ENCODE measurements at places on chromosomes 3 and 15.

- no peak for DNase-seq
These were observed 191.8 kb downstream of the TBC1D5 start for GRCh38 chr3:17550624-17551023.

- DNase-seq: no peak
These were observed 87.0 kb downstream of the PLXNA1 start for GRCh38 chr3:127069814-127070440.

GRCh38 chr3:111471831-111472230 is 70.2 kb upstream of the CD96 start:
- no peak for DNase-seq

- DNase-seq: peak; percentile 10
These were observed 24.3 kb downstream of the FILIP1L start for GRCh38 chr3:100089812-100090668.

DNA sequence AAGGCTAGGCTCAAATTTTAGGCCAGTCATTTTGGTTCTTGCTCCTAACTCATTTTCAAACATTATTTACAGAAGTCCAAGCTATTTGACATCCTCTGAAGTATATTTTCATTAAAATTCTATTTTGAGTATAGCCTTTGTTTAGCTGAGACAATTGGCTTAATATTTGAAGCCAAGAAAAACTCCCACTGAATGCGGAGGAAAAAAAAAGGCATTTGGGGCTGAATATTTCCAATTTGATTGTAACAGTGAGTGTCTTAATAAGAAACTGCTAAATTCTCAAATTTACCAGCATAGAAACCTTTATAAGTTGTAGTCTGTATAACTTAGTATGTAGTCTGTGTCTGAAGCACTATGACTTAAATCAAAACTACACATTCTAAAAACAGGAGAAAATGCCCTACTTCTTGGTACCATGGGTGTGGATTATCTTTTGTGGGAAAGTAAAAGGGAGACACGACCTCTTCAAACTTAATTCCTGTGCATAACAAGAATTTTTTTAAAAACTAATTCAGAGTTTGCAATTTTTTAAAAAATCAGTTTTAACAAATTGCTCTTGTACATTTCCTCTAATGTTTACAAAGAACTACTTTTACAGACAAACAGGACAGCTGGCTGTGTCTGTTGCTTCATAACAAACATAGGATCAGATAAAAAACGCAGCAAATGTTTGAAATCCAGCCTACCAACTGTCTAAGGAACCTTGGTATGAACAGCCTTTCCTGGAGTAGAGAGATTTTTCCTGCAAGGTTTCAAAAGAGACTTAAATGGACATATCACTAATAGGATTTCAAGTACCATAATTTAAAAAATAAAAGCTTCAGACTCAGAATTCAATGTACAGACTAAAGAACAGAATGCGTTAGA is 52.7 kb upstream of the LMOD3 start:
- DNase-seq: no peak

DNA sequence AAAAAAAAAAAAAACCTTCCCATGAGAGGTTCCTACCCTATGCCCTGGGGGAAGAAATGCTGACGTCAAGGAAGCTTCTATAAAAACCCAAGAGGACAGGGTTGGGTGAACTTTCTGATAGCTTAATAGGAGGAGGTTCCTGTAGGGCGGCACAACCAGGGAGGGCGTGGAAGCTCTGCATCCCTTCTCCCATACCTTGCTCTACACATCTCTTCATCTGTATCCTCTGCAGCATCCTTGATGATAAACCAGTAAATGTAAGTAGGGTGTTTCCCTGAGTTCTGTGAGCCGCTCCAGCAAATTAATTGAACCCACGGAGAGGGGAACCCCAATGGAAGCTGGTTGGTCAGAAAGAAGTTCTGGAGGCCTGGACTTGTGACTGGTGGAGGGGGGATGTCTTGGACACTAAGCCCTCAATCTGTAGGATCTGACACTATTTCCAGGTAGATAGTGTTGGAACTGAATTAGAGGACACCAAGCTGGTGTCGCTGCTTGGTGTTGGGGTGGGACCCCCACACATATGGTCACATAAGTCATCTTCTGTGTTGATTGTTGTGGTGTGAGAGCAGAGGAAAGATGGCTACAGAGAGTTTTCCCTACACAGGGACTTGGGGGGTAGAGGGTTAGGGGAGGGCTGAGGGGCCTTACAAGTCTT is 91.5 kb downstream of the ST6GAL1 start:
- no peak for DNase-seq

GRCh38 chr15:34722439-34722836 is 32.4 kb downstream of the GJD2 start:
- DNase-seq: no peak

DNA sequence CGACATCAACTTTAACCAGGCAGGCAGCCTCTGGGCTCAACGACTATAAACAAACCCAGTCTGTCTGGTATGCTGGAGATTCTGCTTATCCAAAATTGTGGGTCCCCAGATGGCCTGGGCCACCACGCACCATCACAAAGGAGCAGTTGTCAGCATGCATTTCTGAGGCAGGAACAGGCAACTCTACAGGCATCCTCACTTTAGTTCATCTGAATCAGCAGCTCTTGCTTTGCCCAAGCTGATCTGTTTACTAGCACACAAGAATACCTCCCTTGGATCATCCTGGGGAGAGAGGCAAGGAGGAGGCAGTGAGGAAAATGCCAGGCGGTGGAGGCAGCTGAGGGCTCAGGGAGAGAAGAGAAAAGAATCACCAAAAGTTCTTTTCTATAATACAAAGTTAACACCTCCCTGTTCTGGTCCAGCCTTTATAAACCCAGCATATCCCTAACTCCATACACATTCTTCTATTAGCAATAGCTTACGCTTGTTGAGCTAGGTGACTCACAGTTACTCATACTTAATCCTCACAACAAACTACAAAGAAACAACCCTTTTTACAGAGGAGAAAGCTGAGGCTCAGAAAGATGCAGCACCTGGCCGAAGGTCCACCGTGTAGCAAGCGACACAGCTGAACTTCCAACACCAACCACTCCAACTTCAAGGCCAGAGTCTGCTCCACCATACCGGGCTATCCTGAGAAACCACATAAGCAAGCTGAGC is 33.6 kb downstream of the ZDHHC3 start:
- DNase-seq: no peak

- no peak for DNase-seq
These were observed 225.7 kb downstream of the PYDC2 start for GRCh38 chr3:191686626-191687025.

DNA sequence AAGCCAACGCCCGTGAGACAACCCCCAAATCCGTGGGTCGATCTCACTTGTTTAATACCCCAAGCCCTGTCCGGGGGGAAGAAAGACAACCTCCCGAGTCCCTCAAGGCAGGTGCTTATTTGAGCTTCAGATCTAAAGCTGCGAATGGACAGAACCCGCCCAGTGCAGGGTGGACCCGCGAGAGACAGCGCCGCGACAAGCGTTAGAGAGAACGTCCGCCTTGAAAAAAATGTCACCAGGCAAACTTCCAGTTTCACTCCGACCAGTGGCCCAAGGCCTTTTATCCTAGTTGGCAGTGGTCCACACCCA is 740 bp upstream of the OXSR1 start:
- DNase-seq: no peak

- DNase-seq: no peak
These were observed 324.9 kb upstream of the TGFBR2 start for GRCh38 chr3:30281526-30281925.

DNA sequence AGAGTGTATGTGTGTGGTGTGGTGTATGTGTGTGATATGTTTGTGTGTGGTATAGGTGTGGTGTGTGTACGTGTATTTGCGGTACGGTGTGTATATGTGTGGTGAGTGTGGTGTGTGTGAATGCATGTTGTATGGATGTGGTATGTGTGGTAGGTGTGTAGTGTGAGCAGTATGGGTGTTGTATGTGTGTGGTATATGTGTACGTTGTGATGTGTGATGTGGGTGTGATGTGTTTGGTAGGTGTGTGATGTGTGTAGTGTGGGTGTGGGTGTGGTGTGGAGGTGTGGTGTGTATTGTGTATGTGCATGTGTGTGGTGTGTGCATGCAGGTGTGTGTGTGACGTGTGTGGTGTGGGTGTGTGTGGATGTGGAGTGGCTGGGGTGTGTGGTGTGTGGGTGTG is 58.7 kb downstream of the EFCAB12 start:
- no peak for DNase-seq

- no peak for DNase-seq
These were observed 65.9 kb upstream of the TMEM108 start for GRCh38 chr3:132972333-132972732.

GRCh38 chr15:72947709-72948108 is 104.6 kb upstream of the NEO1 start:
- DNase-seq: no peak

DNA sequence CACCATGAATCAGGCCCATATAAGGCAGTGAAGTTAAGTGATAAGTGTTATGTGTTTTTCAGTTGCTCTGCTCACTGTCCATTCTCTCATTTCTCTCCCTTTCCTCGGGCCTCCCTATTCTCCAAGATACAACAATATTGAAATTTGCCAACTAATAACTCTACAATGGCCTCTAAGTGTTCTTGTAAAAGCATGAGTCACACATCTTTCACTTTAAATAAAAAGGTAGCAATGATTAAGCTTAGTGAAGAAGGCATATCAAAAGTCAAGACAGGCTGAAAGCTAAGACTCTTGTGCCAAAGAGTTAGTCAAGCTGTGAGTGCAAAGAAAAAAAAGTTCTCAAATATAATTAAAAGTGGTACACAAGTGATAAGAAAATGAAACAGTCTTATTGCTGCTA is 675.4 kb downstream of the OTOL1 start:
- no peak for DNase-seq

GRCh38 chr15:67005294-67005996 is 60.0 kb upstream of the SMAD3 start:
- no peak for DNase-seq

- no peak for DNase-seq
These were observed 91.0 kb downstream of the TPRG1 start for GRCh38 chr3:189262746-189263145.

Data from NK-92 treated with Interleukin-12 subunit alpha and Interleukin-12 subunit beta, amount 100 ng/mL, for 24 hours (cell line).